ENCODE measurements at places on chromosomes 13 and 19.
A peak's percentile ranks its signal among the peaks of the same experiment; 100 is the strongest.

GRCh38 chr13:105083992-105084391 is 1451.5 kb downstream of the EFNB2 start:
- no peak for DNase-seq

GRCh38 chr19:30703645-30704044 is 331.5 kb downstream of the ZNF536 start:
- no peak for DNase-seq

- no peak for DNase-seq
Measured at GRCh38 chr13:24459234-24459633, 53.3 kb downstream of the PARP4 start.

DNA sequence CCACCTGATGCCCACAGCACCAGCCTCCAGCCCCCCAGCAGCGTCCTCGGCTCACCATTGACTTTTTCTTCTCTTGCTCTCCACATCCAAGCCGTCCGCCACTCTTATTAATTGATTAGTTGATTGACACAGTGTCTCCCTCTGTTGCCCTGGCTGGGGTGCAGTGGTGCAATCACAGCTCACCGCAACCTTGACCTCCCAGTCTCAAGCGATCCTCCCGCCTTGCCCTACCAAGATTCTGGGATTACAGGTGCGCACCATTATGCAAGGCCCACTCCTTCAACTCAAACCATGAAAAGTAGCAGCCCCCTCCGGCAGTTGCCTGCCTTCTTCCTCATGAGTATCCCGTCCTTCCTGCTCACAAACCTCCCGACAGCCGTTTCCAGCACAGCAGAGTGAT is 921 bp upstream of the TEX29 start:
- no peak for DNase-seq

- no peak for DNase-seq
Measured at GRCh38 chr19:6376512-6377190, 918 bp upstream of the PSPN start.

GRCh38 chr13:110154410-110154933 is 152.5 kb downstream of the COL4A1 start:
- DNase-seq = no peak

DNA sequence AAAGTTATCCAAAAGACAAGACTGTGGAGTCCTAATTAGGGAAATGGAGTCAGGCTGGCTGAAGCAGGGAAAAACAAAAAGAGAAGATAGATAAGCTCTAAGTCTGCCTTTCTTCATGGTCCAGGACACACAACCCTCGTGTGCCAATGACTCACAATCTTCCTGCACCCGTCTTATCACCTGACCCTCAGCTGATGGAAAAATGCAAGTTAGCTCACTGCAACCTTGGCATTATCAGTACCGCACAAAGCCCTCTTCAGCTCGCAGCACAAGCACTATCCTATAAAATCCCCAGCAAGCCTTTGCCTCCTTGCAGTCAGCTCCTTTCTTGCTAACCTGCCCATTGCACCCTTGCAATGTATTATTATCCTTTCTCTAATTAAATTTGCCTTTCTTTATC is 4.3 kb downstream of the OR7A5 start:
- no peak for DNase-seq

GRCh38 chr19:10812902-10813404 is 23.1 kb downstream of the TMED1 start:
- DNase-seq = peak; percentile 22

GRCh38 chr13:50384724-50385123 is 369.5 kb downstream of the KCNRG start:
- DNase-seq = no peak

- no peak for DNase-seq
Measured at GRCh38 chr13:91331047-91331915, 16.2 kb upstream of the MIR17HG start.

DNA sequence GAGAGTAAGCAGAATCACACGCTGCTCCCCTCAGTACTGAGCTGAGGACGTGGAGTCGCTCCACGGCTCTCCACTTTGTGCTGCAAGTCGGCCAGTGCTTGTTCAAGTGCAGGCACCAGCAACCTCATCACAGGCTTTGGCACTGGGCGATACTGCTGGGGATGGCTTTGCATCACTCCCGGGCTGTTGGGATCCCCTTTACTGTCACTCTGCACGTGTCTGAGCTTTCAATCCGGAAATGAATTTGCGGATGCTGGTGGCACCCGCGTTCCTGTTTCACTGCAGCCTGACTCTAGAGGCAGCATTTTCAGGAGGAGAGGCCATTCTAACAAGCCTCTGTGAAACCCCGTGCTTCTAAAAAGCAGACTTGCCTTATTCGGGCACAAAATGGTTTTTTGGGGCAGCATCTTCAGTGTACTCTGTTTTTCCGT is 19.1 kb downstream of the SMARCA4 start:
- DNase-seq = no peak
